Stimulated activated CD8-positive, alpha-beta memory T cell treated with anti-CD3 and anti-CD28 coated beads, Interleukin-2, amount 100 ng/mL, for 1 hour (primary cell): ENCODE measurements at places on chromosomes 12 and 14.

DNA sequence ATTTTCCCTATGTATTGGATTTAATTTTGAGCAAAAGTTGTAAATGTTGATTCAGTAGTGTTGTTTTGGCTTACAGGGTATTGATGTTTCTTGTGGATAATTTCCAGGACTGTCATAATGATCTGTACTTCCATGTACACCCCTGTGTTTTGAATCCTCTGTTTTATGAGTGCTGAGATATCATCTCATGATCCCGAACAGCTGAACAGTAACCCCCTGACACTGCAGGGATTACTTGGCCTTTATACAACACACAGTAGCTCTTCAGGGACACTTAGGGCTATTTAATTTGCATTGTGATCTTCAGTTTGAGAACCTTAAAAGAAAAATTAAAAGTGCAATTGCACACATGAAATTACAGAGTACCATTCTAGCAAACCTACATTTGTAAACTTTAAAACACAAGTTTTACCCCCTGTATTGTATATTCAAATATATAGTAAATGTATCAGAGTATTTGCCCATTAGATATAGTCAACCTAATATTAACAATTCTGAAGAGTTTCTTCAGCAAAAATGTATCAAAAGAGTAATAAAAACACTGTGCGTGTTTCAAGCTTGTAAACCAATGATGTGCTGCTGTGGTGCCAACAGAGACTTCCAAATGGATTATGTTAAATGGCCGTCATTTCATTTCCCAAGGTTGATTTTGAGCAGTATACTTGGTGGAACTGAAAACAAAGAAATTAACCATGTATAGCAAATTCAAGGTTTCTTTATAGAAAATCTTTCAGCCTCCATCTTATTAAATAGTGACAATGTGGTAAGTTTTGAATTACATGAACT, 27.9 kb upstream of the MYF6 start:
- no peak for DNase-seq

DNA sequence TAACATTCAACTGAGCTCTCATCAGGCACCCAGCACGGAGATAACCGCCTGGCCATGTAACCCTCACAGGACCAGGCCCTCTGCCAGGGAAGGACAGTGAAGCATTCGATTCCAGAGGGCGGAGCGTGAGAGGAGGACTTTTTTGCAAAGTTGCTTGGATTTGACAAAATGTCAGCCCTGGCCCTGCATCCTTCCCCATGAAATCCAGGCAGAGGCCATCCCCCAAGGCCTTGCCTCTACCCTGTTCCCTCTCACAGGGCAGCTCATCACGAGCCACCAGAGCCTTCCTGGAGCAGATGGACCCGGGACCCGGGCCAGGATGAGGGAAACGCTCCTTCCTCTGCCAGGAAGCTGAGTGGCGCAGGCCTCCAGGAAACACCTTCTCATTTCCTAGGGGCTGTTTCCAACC, 17.0 kb downstream of the CAMKK2 start:
- DNase-seq = no peak

GRCh38 chr12:68259318-68259940, 6.0 kb upstream of the IL22 start:
- DNase-seq = no peak

DNA sequence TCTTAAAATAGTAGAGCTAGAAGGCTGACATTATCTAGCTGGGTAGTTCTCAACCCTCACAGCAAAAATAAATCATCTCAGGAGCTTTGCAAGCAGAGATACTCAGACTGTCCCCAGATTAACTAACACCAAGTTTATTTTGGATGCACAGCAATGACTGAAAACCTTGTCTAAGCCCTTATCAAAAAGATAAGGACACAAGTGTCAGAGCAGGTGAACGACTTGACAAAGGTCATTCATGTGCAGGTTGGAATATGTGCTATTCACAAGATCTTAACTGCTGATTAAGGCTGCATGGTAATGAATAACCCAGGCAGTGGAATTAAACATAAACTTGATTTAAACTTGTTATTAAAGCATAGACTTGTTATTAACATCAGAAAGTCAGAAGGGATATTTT, 246.6 kb downstream of the BTG1 start:
- no peak for DNase-seq
